Activated CD4-positive, alpha-beta T cell treated with anti-CD3 and anti-CD28 coated beads for 4 hours (primary cell): ENCODE measurements at places on chromosomes 4 and X.

- DNase-seq = no peak
These were observed 8.1 kb upstream of the RPGR start for GRCh38 chrX:38335382-38335781.

- no peak for DNase-seq
These were observed 72.3 kb downstream of the GRIA3 start for GRCh38 chrX:123256378-123256777.

DNA sequence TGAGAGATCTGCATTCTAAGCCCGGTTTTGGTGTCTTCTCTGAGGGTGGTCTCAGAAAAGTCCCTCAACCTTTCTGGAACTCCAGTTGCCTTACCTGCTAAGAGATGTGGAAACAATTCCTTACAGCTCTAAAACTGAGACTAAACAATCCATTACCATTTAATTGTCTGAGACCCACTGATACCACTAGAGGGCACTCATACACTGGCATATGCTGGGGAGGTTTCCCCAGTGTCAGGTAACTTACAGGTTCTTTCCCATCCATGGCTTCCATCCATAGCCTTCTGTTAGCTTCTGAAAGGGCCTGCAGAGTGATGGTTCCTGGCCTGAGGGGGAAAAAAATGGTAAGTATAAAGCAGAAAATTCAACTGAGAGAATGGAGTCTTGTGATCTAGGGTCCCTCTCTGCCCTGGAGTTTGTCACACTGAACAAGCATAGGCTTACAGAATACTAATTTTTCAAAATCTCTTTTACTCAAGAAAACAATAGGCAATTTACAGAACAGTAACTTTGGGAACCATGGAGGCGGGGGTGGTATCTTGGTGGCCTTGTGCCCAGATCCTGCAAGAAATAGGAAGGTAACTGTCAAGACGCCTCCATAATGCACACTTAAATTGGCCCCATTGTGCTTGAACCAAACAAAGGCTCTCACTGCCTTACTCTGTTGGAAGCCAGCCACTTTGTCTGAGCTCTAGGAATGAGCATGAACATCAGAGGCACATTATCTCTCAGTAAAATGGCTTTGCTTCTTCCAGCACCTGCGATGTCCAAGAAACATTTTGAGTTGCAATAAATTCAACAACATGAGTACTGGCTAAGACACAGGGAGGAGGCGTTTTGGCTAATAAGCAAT, 236.1 kb downstream of the OPHN1 start:
- peak; percentile 11 for DNase-seq

GRCh38 chr4:59841698-59842097, 1358.4 kb upstream of the ADGRL3 start:
- no peak for DNase-seq

DNA sequence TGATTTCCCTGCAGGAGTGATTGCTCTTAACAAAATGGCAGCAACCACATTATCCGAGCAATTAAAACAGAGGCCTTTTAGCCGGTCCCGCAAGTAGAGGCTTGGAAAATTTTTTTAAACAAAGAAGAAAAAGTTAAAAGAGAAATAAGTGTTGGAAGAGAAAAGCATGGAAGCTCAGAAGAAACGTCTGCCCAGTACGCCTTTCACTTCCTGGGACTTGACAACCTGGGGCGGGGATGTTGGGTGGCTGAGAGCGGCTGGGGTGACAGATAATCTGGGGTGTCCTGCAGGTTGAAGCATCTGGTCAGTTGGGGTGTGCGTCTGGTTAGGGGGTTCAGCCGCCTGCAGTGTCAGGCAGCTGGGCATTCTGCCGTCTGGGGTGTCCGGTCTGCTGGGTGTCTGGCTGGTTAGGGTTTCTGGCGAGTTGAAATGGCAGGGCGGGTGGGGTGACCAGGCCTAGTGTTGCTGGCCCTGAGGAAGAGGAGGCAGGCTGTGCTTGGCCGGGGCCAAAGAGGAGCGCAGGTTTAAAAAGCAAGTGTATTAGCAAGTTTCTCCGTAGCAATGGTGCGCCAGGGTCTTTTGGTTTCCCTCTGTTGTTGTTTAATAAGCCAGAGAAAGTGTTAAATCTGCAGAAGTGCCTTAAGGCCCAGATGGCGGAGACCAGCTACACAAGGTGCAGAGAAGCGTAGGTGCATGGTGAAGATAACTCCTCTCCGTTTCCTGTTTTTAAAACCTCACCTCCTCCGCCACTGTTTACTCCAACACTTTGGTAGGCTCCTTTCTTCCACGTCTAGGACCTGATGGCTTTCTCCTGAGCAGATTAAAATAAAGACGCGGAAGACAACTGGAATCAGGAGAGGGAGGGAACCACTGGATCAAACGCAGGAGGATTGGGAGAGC, 5.6 kb downstream of the HAND2 start:
- DNase-seq = no peak

DNA sequence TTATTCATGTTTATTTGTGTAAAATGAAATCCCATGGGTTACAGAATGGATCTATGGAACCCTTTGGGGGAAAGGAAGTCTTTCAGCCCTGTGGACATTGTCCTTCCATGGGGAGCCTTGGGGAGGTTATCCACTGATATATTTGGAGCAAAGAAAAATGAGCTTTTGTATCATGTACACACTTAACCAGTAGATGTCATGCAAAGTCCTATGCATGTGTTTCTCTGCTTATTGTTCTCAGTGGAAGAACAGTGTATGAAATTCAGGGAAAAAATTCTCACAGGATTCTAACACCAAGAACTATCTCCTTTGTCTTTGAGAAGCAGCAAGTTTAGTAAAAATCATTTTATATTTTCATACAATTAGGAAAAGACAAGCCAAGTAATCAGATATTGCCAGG, 105.3 kb downstream of the DTHD1 start:
- DNase-seq = no peak

GRCh38 chr4:87003266-87003665, 68.5 kb downstream of the AFF1 start:
- DNase-seq = no peak

DNA sequence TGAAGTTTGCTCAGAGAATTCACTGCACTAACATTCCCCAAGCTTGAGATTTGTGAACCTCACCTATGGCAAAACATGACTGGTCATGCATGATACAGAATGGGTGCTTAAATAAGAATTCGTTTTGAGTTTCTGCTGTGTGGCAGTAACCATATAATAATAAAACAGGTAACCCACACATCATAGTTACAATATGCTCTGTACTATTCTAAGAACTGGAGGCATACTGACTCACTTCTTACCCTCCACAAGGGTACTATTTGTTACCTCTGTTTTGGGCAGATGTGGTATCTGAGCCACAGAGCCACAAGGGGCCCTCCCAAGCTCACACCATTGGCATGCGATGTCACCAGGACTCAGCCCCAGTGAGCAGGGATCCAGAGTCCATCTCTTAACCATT, 17.6 kb downstream of the SLC2A9 start:
- no peak for DNase-seq

DNA sequence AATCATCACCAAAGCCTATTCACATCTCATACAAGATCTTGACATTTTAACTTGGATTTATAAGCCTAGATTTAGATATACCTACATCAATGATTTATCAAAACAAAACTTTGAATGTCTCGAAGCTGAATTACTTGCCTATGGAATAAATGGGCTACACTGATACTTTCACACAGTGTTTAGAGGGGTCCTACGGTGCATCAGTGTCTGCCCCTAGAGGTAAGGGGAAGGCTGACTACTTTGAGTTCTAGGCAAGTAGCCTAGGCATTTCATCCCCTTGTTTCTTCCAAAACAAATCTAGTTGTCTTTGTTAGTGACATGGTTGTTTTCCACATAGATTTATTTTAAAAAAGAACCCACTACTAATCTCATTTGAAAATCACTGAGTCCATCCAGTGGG, 158.1 kb upstream of the ATOH1 start:
- DNase-seq = no peak

GRCh38 chr4:56410247-56411062, 23.2 kb upstream of the AASDH start:
- no peak for DNase-seq

- no peak for DNase-seq
These were observed 90.1 kb upstream of the PSAPL1 start for GRCh38 chr4:7524843-7525242.

- no peak for DNase-seq
These were observed 22.6 kb upstream of the GNRHR start for GRCh38 chr4:67776746-67777145.

GRCh38 chrX:72027024-72027913, 104.4 kb downstream of the RTL5 start:
- DNase-seq = no peak

- DNase-seq = no peak
These were observed 42.3 kb downstream of the DCTD start for GRCh38 chr4:182874797-182875345.

DNA sequence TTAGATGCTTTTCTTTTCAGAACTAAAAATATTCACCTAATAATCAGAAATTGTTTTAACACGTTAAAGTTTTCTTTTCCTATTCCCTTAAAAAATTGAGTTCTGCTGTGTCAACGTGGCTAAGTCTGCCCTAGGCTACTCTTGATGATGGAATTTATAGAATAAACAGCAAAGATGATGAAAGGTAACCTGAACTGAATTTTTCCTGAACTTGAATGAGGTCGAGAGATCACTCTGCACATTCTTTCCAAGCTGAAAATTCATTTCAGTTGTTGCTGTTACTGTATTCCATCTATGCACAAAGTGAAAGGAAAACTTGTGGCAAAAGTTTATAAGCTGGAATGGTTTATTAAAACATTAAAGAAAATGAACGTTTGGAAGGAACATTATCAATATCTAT, 245.9 kb upstream of the GIMD1 start:
- no peak for DNase-seq

GRCh38 chrX:103519389-103519788, at the start of gene RAB40A:
Gene RAB40A, minus strand, starts transcription at chrX:103519489. Its CDS starts 18,733 bp downstream, at chrX:103500756.
- DNase-seq = no peak

DNA sequence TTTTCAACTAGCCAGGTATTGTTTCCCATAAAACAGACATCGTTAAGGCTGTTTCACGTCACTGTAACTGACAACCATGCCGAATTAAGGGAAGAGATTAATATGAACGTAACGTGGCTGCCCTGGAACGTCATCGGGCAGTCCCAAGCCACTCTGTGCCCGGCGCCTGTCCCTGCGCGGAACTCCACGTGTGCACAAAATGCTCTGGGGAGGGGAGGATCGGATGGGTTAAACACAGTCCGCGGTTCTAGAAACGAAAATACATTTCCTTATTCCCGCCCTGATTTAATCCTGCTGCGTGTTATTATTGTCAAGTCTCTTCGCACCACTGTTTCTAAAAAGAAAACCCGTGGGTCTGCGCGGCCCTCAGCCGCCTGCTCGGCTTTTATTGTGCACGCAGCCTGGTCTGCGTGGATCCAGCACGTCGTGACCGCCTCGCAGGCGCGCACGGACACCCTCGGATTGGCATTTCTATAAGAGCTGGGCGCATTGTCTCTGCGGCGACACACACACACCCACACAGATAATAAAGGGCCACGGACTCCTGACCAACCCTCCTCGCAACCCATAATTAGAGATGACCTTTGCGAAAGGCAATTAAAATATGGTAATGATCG, 69.6 kb upstream of the BCOR start:
- no peak for DNase-seq

- DNase-seq = no peak
These were observed 66.8 kb downstream of the AFF2 start for GRCh38 chrX:148567229-148567628.

DNA sequence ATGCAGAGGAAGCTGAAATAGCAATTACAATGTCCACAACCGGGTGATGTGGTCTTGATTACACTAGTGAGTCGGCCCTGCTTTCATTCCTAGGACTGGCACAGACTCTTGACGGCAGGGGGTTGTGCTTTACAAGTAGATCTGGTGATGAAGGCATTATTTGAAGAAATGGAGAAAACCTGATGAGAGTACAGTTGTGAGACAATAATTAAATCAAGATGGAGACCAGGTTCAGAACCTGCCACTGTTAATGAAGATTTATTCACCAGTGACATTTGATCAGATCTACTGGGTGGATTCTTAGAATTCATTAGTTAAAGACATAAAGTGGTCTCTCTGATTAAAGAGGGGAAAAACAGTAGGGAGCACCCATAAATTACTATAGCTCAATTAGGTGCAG, 747.2 kb downstream of the STPG2 start:
- DNase-seq = no peak

DNA sequence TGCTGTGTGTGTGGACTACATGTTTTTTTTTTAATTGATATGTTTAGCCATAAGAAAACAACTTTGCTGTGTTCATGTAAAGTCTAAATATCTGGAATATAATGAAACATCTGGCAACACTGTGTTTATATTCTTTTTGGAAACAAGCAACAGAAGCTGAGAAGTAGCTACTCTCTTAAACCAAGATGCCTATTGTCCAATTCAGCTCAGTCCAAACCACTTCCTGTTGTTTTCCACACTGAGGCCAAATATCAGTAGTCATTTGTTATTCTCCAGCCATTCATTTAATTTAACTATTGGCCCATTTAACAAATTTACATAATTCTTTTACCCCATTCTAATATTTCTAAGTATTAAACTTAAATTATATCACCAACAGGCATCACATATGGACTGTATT, 903.0 kb upstream of the SLIT2 start:
- DNase-seq = no peak

GRCh38 chr4:56737666-56738065, 56.6 kb upstream of the HOPX start:
- no peak for DNase-seq

DNA sequence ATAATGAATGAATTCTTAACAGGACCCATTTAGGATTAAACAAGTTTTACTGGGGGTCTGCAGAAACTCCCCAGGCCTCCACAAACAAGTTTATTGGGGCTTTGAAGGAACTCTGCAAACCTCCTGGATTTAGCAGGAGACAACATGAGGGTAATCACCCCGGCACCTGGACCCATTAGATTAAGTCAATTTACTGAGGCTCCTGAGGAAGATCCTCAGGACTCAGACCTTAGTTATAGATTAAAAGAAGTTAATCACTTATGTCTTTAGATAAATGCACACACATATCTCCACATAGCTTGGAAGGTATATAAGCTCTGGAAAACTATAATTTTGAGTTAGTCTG, 29.4 kb downstream of the XG start:
- no peak for DNase-seq

GRCh38 chrX:16251782-16252181, 84.5 kb downstream of the MAGEB17 start:
- no peak for DNase-seq
